Left renal cortex interstitium (tissue), 4 donors: ENCODE measurements at places on chromosomes 2 and 18. TPM values are rescaled to one million over a fixed set of nuclear protein-coding genes. Genes with fewer than 3 reads are reported as not detected.

- DNase-seq, result no peak
Measured at GRCh38 chr18:12531749-12532148, 124.0 kb downstream of the PRELID3A start.

DNA sequence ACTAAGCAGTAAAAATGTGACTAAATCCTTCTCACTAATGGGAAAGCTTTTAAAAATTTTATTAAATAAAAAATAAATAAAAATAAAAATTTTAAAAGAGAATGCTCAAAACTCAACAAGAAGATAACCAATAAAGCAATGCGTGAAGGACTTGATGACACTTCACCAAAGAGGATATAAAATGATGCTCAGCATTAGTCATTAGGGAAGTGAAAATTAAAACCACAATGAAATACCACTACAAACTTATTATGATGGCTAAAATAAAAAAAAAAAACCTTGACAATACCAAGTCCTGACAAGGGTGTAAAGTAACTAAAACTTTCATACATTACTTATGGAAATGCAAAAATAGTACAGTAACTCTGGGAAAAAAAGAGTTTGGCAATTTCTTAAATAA is 3.3 kb upstream of the WDR75 start:
- DNase-seq, result no peak

DNA sequence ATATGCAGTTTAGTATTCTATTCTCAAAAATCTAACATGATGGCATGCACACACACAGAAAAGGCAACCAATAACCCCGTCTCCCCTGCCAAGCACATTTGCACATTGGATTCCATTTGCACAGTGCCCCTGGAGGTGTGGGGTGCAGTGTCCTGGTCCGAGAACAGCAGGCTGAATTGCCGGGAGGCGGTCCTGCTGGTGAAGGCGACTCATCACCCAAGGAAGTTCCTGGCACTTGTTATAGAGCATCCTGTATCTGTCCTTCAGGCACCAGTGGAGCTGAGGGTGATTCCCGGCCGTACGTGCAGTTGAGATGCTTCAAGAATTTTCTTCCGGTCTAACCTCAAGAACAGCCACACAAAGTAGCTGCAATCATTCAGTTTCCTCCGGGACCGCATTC is 73.0 kb upstream of the RAB12 start:
- DNase-seq, result no peak

FLACC1 gene
- 2.7 TPM for polyA plus RNA-seq

FAM210A gene
- 17.3 TPM for polyA plus RNA-seq

DNA sequence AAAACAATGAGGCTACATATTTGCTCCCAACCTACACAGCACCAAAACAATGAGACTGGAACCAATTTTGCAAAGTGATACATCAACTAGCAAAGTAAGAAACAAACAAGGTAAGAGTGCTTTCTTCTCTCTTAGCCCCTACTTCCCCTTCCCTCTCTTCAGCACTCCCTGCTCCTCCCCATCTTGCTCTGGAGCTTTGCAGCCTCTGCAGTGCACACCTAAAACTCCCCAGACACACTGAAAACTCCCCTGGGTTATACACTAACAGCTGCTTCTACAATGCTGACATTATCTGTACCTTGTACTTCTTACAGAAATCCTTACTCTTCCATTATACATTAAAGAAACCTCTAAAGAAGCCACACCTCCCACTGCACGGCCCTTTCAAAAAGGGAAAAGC is 93.7 kb downstream of the RBMS1 start:
- DNase-seq, result no peak

DNA sequence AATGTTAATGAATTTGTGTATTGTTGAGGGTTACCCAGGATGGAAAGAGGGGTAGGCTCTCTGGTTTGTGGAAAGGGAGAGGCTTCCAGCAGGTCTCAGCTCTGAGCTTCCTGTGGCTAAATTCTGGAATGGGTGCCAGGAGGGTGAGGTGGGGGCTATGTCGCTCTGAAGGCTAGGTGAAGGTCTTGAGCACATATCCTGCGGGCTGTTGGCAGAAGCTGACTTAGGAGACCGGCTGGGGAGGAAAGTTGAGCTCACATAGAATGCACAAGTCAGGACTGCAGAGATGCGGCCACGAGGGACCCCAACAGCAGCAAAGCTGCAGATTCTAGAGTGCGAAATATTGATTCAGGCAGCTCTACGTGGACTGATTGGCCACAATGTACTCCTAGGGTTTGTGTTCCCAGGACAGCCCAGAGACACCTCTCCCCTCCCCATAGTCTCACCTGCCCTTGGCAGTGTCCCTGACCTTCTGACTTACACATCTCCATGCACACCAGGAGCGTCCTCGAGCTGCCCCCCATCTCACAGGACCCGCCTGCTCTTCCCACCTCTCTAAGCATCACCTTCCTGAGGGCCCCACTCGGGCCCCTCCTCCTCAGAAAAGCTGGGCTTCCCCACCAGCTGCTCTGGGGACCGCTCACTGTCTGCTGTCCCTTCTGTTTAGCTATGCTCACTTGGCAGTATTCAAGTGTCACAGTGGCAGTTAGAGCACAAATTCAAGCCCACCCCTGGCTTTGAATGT is 72.6 kb downstream of the ALK start:
- DNase-seq, result no peak

DPY30 gene
- 109 TPM for polyA plus RNA-seq

DNA sequence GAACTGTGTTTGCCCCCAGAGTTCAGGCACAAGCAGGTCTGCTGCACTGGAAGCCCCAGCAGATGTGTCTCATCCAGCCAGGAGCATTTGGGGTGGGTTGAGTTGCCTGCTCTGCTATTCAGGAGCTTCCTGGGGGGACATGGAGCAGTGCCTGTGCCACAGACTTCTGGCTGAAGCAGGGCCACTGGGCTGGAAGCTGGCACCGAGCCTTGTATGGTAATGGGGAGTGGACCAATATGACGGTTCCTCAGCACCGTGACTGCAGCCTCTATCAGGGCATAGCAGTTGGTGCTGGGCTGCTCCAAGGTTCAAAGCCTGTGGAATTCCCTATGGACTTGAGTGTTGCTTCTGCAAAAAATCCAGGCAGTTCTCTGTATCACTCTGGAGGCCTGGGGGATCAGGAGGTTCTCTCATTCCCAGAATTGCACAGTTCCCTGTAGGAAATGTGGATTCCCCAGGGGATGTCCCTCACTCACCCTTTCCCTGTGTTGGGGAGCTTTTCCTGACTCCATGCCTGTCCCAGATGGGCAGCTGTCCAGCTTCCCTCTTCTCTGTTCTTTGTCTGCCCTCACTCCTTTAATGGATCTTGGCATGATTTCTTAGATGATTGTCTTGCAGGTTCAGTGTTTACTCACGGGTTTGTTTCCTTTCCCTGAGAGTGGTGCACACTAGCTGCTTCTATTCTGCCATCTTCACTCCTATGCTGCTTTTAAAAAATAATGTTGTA is 37.2 kb upstream of the THSD7B start:
- no peak for DNase-seq

GRCh38 chr2:202023198-202023903 is 10.3 kb upstream of the FZD7 start:
- no peak for DNase-seq

DNA sequence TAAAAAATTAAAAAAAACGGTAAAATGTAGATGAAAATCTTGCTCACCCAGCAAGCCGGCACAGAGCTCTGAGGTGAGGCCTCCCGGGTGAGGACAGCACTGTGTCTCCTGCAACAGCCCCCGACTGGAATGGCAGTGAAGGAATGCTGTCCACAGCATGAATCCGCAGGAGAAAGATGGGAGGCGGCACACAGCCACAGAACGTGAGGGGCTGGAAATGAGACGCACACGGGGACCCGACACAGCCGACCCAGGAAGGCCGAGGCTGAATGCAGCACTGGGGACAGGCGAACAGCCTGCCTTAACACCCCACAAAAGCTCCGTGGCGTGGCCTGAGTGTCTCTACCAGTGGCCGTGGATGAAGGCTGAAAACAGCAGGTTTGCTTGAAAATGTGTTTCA is 34.7 kb downstream of the BOK start:
- DNase-seq, result no peak

GRCh38 chr2:41393621-41394020 is 654.2 kb upstream of the PKDCC start:
- DNase-seq, result no peak

REG1B gene
- polyA plus RNA-seq, result not detected

GRCh38 chr2:65558743-65559142 is 126.3 kb upstream of the SPRED2 start:
- no peak for DNase-seq

DNA sequence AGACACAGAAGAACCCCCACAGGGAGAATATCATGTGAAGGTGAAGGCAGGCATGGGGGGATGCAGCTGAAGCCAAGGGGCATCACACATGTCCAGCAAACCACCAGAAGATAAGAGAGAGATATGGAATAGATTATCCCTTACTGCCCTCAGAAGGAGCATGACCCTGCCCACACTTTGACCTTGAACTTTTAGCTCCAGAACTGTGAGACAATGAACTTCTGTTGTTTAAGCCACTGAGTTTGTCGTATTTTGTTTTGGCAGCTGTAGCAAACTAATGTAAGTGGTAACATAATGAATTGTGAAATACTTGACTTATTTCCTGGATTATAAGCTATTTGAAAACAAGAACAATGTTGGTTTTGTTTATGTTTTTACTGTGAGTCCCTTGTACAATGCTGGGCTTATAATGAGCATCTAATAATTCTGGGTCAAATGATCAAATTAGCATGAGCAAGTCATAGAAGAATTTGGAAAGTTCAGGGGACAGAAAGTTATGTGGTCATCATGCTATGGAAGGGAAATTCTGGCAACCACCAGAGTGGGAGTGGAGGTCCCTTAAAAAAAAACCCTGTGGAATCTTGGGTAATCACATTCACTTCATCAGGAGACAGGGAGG is 541.0 kb upstream of the KLHL29 start:
- no peak for DNase-seq

GRCh38 chr18:31633392-31634330 is 42.0 kb downstream of the TTR start:
- DNase-seq, result no peak

- DNase-seq, result no peak
Measured at GRCh38 chr2:26435106-26435505, 33.4 kb downstream of the DRC1 start.

DNA sequence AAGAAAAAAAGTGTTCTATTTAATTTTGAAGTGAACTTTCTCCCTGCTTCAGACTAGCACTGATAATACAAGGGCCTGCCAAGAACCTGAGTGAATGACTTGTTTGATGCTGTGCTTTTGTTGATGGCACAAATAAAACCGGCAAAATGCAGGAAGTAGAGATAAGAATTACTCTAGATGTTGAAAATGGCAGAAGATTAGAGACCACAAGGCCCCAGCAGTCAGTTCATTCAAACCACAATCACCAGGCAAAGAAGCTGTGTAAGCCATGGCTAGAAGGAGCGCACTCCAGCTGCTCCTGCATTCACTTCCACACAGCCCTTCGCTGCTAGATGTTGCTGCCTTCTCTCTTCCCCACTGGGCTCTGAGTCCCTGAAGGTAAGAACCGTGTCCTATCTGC is 297.1 kb downstream of the AGPS start:
- no peak for DNase-seq

DNA sequence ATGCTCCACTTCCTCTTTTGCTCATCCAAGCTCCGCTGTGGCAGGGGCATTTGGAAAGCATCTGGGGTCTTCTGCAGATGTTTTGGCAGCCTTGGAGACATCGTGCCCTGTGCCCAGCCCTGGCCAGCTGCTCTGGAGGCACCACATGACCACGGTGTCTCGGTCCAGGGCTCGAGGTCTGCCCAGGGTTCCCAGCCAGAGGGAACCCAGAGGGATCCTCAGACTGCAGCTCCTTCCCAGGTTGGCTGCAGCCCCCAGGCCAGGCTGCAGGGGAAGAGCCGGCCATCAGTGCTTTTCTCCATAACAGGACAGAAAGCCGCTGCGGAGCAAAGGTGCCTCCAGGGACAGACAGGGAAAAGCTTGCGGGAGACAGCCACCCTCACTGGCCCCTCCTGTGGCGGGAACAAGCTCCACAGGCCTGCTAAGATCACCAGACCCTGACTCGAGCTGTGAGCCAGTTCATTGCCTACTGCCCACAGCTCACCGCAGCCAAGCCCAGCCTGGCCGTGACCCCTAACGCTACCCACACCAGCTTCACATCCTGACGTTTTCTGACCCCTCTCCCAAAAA is 74.7 kb downstream of the SMAD7 start:
- no peak for DNase-seq

- DNase-seq, result no peak
Measured at GRCh38 chr2:197195518-197195917, 115.1 kb downstream of the ANKRD44 start.

ADRA2B gene
- 4.1 TPM for polyA plus RNA-seq

GRCh38 chr18:76265497-76266235 is 229.4 kb downstream of the ZNF516 start:
- no peak for DNase-seq

PHOSPHO2 gene
- 18.5 TPM for polyA plus RNA-seq

GRCh38 chr2:216810399-216811160 is 49.3 kb downstream of the TNP1 start:
- no peak for DNase-seq

IHH gene
- 1.8 TPM for polyA plus RNA-seq

DNA sequence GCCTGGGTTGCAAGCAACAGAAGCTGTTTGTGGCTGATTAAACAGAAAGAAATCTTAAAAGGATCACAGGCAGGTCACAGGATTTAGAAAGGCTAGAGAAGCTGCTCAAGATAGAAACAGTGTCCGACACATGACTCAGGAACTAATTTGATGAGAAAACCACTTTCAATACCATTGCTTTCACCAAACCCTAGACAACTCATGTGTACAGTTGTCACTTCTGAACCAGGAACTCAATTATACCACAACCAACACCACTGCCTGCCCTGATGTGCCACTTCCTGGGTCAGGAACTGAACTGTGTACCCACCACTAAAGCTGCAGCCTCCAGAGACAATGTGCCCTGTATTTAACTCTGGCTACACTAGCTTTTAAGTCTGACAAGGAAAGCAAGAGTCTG is 56.0 kb downstream of the TMEM247 start:
- no peak for DNase-seq

- DNase-seq, result no peak
Measured at GRCh38 chr2:118121986-118122524, 33.8 kb downstream of the INSIG2 start.

DNA sequence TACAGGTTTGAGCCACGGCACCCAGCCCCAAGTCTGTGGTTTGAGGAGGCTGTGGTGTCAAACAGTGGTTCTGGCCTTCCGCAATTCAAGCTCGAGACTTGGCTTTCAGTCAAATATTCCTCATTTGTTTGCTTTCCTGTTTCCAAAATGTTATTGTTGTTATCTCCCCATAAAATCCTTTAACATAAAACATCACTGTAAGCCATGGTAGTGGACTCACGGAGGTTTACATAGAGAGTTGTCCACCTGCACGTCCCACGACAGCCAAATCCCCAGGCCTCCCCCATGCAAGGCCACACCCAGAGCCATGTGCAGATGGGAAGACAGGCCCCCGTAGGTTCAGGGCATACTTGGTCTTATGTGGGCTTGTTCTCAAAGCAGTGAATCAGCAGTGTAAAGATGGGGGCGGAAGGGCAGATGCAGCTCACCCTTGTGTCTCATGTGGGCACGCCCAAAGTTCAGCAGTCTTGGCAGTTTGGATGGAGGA is 18.9 kb upstream of the ST3GAL5 start:
- DNase-seq, result no peak

DNA sequence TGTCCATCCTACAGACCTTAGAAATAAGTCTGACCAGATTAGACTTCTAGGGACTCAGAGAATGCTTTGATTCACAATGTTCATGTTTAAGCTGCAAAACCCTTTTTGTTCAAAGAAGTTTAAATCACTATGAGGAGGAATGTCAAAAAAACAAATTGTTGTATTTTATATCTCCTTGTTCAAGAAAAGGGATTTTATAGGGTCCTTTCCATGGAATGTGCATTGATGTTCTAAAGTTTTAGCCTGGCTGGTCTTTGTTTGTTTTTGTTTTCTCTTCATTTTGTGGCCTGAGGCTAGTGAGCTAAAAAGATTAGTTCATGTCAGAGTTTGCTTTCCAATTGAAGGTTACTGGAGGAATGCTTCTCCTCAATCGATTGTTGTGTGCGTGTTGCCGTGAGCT is 77.2 kb downstream of the MGAT5 start:
- no peak for DNase-seq
